ENCODE measurements at places on chromosomes 3 and 15.

DNA sequence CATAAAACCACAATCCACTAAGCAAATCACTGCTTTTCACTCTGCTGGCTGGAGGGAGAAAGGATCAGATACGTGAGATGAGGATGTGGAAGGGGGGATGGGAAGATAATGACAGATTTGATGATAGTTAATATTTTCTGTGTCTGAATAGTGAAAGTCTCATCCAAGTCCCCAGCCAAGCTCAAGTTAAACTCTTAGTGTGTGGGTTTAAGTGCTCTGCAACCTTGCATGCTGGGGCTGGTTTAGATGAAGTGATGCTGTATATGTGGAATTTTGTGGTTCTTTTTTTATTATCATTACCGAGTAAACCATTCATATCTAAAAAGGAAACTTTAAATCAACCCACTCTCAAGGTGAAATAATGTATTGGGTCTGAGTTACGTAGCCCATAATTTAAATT lies 111.0 kb downstream of the TPRG1 start:
- DNase-seq: no peak

- DNase-seq: no peak
Measured at GRCh38 chr3:157572559-157573270, 69.5 kb upstream of the VEPH1 start.

GRCh38 chr3:83039422-83039821 lies 1278.0 kb upstream of the GBE1 start:
- DNase-seq: no peak

GRCh38 chr3:197555281-197556261 lies at the start of gene BDH1:
BDH1 (minus strand) TSS chr3:197555968; CDS start chr3:197546443, 9,525 bp downstream.
- peak; percentile 61 for DNase-seq

DNA sequence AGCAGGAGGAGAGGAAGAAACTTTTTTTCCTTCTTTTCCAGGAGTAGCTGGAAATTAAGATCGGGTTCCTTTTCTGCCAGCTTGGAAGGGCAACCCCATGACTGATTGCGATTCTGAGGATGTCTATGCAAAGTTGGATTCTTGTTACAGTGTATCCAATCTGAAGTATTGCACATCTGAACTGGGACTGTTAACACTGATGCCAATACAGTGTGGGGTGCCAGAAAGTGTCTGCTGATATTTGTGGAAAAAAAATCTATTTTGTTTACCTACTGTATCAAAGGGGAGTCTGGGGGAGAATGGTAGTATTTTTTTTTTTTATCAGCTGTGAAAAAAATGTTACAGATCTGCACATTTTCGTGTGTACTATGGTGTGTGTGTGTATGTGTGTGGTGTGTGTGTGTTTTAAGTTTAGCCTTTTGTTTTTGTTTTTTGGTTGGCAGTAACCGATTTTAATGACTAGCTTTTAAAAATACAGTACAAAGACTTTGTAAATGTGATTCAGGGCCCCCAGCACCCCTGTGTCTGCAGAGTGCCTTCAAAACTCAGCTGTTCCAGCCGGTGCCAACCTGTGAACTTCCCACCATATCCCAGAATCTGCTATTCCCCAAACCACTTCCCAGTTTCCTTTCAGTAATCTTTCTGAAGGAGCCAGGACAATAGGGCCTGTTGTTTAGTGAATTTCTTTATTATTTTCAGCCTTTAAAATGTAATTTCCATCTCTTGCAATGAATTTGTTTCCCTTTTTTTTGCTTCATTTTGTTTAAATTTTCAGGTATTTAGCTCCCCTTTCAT lies 1.9 kb downstream of the RAP2B start:
- no peak for DNase-seq

GRCh38 chr15:78358102-78358870 lies 18.1 kb downstream of the CRABP1 start:
- DNase-seq: no peak

GRCh38 chr3:58008141-58009025 lies at the start of gene FLNB:
FLNB (plus strand) TSS chr3:58008422; CDS start chr3:58008565, 143 bp downstream.
- peak; percentile 51 for DNase-seq

GRCh38 chr3:131796558-131797198 lies 238.1 kb downstream of the CPNE4 start:
- no peak for DNase-seq

- DNase-seq: no peak
Measured at GRCh38 chr15:51049081-51049480, 45.6 kb downstream of the TNFAIP8L3 start.

GRCh38 chr3:197064771-197065170 lies 35.2 kb upstream of the MELTF start:
- no peak for DNase-seq

DNA sequence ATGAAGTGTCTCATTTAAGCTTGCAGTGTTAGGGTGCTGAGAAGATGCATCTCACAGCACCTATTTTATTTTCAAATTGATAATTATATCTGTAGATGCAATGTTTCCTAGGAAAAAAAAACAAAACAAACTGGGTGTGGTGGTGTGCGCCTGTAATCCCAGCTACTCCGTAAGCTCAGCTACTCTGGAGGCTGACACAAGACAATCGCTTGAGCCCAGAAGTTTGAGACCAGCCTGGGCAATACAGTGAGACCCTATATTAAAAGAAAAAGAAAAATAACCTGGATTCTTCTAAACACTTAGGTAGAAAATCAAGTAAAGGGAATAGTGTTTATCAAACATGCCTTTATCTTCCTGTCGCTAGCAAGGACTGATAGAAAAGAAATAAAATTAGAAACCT lies 1.9 kb downstream of the MINDY2 start:
- DNase-seq: no peak

GRCh38 chr3:28150465-28151206 lies 90.8 kb upstream of the CMC1 start:
- DNase-seq: no peak

- no peak for DNase-seq
Measured at GRCh38 chr3:14587740-14588360, 47.7 kb upstream of the GRIP2 start.

DNA sequence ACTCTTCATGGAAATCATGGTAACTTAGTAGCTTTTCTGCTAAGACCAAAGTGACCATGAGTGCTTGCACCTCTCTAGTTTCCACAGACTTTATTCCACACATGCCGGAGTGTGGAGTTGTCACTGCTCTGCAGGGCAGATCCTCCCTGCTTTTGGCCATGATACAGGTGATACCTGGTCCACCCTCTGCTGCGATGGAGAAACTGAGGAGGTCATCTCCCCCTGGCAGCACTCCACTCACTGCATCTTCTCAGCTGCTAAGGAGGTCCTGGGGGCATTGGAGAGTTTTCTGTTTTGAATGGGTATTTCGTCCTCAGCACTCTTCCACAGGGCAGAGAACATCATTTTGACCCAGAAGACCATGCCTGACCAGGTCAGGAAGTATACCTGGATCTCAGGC lies 31.1 kb downstream of the RBM5 start:
- no peak for DNase-seq

- no peak for DNase-seq
Measured at GRCh38 chr3:46348823-46349482, 5.0 kb upstream of the CCR2 start.

- DNase-seq: no peak
Measured at GRCh38 chr3:17820275-17820674, 77.8 kb upstream of the TBC1D5 start.

DNA sequence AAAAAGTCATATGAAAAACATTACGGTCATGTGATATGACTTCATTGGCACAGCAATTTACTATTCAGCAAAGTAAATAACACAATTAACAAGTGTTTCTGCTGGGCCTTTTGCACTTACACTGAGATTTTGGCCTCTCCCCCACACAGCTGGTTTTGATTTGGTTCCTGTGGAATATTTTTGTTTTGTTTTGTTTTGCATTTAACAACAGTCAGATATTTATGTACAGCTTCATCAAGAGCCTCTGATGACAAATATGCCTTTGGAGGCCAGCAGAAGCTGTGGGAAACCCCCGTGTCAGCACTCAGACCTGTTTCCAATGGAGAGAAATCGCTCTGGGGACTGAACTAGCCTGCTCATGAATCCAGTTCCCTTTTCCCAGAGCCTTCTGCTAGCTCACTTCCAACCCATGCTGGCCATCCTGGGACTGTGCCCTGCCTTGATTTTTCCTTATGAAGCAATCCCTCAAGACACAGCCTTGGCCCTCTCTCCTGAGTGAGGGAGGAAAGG lies 161.9 kb downstream of the ATG7 start:
- no peak for DNase-seq

DNA sequence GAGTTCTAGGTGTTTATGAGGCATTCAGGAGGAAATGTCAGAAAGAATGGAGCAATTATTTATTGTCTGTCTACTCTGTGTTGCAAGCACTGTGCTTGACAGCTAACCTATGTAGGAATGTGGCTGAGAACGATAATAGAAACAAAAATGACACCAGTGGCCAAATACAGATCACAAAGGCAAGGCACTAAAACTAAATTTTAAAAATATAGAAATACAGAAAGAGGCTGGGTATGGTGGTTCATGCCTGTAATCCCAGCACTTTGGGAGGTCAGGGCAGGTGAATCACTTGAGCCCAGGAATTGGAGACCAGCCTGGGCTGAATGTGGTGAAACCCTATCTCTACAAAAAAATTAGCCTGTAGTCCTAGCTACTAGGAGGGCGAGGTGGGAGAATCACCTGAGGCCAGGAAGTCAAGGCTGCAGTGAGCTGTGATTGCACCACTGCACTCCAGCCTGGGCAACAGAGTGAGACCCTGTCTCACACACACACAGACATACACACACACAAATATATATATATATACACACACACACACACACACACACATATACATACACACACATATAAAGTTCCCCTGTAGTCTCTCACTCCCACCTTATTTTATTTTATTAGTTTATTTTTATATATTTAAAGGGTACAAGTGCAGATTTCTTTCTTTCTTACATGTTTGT lies 6.0 kb downstream of the PRKCI start:
- no peak for DNase-seq

DNA sequence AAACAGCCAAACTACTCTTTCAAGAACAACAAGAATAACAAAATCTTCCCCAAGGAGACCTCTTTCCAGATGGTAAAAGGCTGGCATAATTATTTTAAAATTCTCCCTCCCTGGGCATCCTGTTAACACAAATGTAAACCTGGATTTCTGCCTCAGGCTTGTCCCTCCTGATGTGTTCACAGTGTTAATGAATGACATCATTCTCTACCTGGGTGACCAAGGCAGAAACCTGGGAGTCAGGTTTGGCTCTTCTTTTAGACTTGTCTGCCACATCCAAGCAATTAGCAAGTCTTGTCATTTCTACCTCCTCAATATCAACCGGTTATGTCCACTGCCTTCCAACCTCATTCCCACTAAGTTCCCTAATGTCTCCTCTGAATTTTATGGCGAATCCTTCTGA lies 368.7 kb upstream of the TBL1XR1 start:
- no peak for DNase-seq

DNA sequence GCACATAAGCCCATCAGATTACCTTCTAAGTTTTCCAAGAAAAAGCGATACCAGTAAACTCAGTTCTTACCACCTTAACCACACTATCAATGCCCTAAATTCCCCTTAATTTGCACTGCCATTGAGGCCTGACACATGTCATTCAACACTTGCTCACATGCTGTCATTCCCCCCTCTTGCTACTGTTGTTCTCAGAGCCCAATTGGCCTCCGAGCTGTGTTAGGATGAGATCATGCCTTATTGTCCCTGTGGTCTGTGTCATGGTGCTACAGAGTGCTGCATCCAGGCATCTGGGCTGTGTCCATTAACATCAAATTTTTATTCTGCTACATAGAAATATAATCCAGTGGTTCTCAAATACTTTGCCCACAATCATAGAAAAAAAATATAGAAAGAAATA lies 213.6 kb downstream of the SSR3 start:
- no peak for DNase-seq

- DNase-seq: no peak
Measured at GRCh38 chr15:64456634-64457108, 3.7 kb upstream of the ZNF609 start.

- DNase-seq: no peak
Measured at GRCh38 chr3:38126121-38126892, 10.6 kb downstream of the ACAA1 start.

- DNase-seq: no peak
Measured at GRCh38 chr3:33918126-33918756, 119.8 kb downstream of the PDCD6IP start.

DNA sequence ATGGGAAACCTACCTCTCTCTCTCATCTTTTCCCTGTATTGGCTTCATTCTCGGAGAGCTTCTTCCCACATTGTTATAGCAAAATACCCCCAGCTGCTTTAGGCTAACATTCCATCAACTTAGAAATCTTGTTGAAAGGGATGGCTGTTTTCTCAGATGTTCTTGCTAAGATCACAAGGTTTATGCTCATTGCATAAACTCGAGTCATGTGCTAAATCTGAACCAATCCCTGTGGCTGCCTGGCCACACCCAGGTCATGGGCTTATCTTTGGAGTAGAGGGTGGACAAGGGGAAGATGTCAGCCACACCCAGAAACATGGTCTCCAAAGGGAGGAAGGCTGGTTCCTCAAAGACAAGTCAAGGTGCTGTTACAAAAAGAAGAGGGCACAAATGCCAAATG lies 150.6 kb upstream of the UMPS start:
- no peak for DNase-seq

DNA sequence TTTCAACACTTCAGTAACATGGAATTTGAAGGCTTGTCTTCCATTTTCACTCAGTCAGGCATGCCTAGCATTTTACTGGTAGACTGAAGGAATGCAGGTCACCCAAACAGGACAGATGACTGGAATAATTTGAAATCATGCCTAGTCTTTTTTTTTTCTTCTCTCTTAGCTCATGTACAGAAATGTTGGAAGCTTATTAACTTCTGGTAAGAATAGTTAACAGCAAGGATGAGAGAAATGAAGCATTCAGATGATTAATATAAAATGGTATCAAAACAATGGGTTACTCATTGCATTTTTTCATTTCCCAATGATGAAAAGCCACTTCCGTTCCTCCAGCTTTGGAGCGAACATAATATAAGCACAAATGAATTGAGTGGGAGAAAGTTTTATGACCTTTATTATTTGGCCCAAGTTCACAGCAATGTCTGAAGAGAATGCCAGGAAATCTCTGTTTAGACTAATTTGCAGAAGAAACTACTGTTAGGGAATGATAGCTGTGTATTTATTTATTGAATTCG lies 431.6 kb upstream of the RASGRP1 start:
- no peak for DNase-seq

DNA sequence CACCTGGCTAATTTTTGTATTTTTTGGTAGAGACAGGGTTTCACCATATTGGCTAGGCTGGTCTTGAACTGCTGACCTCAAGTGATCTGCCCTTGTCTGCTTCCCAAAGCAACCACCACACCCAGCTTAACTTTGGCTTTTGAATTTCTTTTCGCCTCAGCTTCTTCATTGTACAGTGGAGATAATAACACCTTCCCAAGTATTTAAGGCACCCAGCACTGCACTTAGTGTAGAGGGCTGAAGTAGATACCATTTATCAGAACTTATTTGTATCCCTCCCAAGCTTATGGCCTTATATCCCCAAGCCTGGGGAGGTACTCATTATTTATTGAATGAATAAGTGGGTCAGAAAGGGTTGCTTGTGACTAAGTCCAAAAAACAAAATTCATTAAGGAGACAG lies 2.3 kb downstream of the SQOR start:
- no peak for DNase-seq

GRCh38 chr3:108527817-108528216 lies 17.4 kb upstream of the MYH15 start:
- no peak for DNase-seq
